ENCODE measurements at places on chromosomes 7 and 10.

DNA sequence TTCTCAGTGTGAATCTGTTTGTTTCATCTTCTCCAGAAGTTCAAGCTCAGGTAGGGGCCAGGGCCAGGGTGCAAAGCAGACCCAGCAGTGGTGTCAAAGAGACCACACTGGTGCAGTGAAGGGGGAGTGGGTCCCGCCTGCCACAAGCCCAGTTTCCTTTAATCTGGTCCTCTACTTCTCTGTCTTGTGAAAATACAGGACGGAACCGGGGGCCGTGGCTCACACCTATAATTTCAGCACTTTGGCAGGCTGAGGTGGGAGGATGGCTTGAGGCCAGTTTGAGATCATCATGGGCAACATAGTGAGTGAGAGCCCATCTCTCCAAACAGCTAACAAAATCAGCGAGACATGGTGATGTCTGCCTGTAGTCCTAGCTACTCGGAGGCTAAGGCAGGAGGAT lies 109.0 kb downstream of the SLIT1 start:
- DNase-seq: no peak

DNA sequence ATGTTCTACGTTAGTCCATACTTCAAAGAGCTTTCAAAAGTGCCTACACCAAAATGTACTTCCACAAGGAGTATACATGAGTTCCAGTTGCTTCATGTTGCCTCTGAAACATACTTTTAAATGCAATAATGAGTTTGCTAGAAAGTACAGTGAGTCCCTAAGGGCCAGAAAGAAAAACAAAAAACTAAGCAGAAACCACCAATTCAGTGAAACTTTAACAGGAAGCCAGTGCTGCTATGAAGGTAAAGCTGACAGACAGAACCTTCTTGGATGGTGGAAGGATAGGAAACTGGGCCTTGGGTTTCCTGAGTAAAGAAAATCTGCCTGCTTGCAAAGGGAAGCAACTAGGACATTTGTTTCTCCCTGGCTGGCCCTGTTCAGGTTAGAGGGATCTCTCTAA lies 104.2 kb downstream of the CTTNBP2 start:
- no peak for DNase-seq

GRCh38 chr7:28811008-28811407 lies 147.1 kb downstream of the TRIL start:
- no peak for DNase-seq

DNA sequence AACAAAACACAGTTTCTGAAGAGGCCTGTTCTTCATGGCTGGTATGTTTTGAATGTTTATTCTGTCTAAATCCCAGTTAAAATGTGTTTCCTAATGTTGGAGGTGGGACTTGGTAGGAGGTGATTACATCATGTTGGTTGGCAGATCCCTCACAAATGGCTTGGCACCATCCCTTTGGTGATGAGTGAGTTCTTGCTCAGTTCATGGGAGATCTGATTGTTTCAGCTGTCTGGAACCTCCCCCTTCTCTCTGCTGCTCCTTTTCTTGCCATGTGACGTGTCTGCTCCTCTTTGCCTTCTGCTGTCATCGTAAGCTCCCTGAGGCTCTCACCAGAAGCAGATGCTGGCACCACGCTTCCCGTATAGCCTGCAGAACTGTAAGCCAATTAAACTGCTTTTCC lies 383.6 kb upstream of the TPK1 start:
- DNase-seq: no peak

GRCh38 chr7:131124867-131125266 lies 202.8 kb upstream of the MKLN1 start:
- DNase-seq: no peak

GRCh38 chr10:71964743-71965515 lies 734 bp downstream of the CHST3 start:
- no peak for DNase-seq

DNA sequence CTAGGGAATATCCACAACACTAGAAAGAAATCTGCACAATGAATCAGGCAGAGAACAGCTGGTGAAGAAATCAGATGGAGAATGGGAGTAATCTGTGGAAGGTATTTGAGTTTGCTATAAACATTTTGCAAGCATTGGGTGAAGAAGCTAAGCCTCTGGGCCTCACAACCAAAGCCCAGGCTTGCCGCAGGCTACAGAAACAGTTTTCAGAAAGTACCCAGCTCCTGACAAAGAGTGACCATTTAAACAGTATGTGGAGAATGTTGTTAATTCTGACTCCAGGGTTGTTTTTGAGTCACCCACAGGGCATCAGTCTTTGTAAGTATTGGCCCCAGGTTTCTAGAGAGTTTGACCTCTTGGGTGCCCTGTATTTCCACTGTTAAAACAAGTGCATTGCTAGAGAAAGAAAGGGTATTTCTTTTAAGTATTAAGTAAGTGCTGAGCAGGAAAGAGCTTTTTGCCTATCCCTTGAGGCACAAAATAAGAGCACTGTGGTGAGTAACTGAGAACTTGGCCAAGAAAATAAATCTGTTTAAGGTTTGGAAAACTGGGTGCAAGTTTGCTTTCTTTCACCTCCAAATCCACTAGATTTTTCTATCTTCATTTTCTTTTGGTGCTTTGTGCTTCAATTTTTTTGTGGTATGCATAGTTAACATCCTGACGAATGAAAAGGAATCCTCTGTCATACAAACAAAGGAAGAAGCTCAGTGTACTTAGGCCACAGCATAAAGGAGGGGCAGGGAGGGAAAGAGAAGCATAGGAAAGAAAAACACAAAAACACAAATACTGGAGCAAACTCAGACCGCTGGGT lies 691.8 kb downstream of the SUGCT start:
- no peak for DNase-seq

GRCh38 chr10:117461766-117462423 lies 80.7 kb upstream of the EMX2 start:
- no peak for DNase-seq

DNA sequence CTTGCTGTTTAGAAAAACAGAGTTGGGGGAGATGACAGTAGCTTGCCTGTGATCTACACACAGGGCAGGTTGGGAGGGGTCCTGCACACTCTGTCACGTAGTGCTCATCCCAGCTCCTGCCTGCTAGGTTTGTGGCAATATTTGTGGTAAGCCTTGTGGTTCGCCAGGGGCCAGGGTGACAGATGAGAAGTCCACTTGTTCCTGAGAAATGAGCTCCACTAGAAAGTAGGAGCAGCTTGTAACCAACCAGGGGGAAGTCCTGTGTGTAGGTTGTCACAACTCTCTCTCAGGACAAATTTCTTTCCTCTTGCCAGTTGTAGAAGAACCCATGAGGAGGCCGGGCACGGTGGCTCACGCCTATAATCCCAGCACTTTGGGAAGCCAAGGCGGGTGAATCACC lies 147.0 kb downstream of the TCF7L2 start:
- DNase-seq: no peak

DNA sequence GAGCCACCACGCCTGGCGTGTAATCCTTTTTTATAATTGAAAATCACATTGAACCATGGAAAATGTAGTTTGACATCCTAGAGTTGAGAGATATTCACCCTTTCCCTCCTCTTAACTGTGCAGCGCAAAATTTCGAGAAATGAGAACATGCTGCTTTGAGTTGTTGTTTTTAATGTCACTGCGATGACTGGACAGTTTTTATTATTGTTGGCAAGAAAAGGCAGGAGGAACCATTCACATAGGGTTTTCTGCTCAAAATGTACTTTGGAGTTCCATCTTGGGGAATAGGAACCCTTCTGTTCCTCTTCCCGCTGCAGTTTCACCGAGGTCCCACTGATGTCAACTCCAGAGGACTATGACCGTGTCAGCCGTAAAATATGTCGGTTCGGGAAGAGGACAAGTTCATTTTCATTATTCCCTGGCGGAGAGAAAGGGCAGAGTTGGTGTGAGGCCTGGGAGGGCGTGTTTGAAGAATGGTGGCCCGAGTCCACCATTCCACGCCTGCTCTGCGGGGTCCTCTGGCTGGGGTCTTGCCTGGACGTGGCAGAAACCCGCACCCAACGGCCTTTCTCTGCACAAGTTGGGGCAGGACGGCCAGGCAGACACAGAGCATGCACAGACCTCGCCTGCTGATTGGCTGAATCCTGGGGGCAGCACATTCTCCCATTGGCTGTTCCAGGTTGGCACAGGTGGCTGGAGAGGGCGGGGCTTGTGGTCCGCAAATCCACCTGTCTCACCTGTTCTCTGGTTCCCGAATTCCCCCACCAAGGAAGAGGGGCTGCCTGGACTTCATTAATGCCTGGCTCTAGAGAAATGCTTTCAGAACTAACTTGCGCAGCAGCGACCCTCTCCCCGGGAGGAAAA lies 105.1 kb upstream of the TCF7L2 start:
- no peak for DNase-seq

DNA sequence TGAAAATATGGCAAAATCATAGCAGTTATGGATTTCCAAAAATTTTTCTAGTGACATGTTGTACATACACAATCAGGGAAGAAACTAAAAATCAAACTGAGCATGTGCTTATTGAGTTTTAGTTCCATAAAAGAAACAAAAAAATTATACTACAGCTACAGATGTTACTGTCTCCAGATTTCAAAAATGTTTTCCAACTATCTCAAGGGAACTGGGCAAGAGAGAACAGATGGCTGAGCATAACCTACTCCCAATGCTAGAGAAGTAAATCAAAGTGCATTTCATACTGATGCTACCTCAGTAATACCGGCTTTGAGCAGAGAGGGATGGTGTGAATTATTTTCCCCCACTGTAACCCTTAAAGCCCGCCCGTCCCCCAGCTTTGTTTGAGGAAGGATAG lies 40.7 kb upstream of the KMT2C start:
- DNase-seq: no peak

- DNase-seq: no peak
These were observed 18.5 kb downstream of the DIP2C start for GRCh38 chr10:670990-671389.

DNA sequence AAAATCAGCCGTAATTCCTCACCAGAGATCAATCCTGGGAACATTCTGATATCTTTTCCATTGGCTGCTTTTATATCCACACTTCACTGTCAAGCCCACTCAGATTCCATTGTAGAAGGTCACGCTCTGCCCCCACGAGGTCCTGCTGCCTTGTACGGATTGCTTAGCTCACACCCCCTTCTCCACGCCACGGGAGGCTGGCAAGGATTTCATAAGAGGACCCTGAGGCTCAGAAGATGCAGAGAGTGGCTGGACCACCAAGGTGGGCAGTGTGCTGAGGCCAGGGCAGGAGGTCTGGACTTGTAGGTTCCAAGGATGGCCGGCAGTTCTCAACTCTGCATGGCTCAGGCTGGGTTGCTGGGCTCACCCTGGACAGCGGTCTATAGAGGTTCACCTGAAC lies 149.7 kb downstream of the RNF216 start:
- DNase-seq: no peak

DNA sequence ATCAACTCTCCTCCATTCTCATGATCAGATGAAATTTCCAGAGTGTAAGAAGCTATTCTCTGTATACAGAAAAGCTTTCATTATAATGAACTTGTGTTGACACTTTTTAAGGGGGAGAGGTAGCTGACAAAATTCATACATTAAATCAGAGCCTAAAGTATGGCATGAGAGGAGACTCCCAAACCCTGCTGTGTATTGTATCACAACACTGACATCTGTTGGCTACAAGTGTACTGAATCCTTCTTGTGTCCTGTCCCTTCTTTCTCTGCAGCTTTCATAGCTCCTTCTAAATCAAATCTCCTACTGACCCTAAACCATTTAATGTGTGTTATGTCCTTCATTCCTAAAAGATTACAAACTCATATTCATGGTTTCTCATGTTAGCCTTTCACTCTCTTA lies 70.9 kb downstream of the GCC1 start:
- DNase-seq: no peak

GRCh38 chr7:15821484-15822427 lies 135.3 kb upstream of the MEOX2 start:
- DNase-seq: no peak

GRCh38 chr7:32239764-32240163 lies 169.6 kb upstream of the PDE1C start:
- no peak for DNase-seq

GRCh38 chr7:117872561-117873309 lies 506 bp downstream of the CTTNBP2 start:
- DNase-seq: no peak

DNA sequence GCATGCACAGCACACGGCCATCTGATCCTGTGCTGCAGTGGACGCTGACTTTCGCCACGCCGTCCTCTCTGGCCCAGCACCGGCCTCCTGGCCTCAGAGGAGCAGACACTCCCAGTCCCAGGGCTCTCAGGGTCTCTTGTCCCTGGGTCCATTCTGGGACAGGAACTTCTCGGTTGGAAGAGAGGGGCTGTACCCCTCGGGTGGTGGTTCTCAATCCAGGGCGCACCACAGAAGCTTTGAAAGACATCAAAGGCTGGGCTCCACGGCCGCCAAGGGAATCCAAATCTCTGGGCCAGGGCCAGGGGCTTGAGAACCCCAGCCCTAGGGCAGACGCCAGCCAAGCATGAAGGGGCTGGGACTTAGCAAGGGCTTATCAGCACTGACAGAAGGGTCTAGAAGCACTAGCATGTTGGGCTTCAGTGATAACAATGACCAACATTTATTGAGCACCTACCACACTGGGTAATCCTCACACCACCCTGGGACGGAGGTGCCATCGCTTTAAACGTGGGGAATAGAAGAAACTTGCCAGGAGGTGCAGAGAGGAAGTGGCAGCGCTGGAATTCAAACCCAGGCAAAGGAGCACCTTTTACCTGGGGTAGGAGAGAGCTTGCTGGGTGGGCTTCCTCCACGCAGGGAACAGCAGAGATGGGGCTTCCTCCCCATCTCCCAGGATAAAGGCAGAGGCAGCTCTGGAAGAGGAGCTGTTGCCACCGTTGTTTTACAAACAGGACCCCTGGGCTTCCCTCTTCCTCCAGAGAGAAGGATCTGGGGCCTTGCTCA lies 1.8 kb upstream of the PYROXD2 start:
- DNase-seq: no peak

GRCh38 chr7:37420946-37421695 lies 27.5 kb downstream of the ELMO1 start:
- DNase-seq: no peak

- DNase-seq: no peak
These were observed 4.3 kb downstream of the YWHAG start for GRCh38 chr7:76354516-76354915.

DNA sequence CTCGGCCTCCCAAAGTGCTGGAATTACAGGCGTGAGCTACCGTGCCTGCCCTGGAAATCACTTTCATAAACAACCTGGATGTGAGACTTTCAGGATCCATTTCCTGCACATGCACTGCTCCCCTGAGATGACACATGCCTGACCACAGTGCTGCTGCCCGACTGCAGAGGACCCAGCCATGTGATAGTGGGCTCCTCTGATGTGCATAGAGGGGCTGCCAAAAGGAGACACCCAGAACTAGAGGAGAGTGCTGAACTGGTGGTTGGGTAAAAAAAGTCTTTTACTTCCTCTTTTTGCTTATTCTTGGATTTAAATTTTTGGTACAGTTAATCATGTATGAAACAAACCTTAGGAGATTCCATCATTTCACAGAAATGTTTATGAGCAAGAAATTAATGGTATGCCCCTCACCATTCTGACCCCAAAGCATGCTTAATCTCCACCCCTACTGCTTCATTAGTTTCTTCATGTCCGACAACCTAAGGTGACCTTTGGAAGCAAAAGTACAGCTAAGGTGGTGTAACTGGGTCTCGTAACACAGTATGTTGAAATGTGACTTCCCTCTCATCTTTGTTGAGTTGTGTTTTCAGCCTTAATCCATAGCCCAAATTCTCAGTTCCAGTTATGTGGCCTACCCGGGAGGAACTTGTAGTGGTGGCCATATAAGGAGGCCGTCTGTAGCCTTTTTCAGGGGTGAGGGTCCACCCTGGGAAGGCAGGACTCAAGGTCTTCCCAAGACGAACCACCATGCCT lies 111.1 kb downstream of the RNF216 start:
- no peak for DNase-seq

GRCh38 chr10:75432176-75432575 lies 752 bp downstream of the LRMDA start:
- DNase-seq: no peak

GRCh38 chr10:109899356-109900331 lies 23.7 kb downstream of the XPNPEP1 start:
- DNase-seq: no peak
